Foreskin fibroblast (primary cell): ENCODE measurements at places on chromosomes 2 and 18.

DNA sequence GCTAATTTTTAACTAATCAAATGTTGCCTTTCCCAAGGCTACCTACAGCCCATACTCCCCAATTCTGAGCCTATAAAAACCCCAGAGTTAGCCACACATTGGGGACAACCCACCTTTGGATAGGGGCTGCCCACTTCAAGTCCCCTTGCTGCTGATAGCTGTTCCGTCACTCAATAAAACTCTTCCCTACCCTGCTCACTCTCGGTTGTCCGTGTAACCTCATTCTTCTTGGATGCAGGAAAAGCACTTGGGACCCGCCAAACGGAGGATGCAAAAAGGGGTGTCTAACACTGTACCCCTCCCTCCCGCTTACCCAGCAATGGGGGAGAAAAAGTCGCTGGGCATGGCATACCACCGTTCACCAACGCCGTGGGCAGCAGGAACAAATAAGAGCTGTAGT is 12.2 kb downstream of the IWS1 start:
- no peak for DNase-seq

GRCh38 chr2:138475277-138475776 is 26.2 kb upstream of the SPOPL start:
- no peak for DNase-seq

DNA sequence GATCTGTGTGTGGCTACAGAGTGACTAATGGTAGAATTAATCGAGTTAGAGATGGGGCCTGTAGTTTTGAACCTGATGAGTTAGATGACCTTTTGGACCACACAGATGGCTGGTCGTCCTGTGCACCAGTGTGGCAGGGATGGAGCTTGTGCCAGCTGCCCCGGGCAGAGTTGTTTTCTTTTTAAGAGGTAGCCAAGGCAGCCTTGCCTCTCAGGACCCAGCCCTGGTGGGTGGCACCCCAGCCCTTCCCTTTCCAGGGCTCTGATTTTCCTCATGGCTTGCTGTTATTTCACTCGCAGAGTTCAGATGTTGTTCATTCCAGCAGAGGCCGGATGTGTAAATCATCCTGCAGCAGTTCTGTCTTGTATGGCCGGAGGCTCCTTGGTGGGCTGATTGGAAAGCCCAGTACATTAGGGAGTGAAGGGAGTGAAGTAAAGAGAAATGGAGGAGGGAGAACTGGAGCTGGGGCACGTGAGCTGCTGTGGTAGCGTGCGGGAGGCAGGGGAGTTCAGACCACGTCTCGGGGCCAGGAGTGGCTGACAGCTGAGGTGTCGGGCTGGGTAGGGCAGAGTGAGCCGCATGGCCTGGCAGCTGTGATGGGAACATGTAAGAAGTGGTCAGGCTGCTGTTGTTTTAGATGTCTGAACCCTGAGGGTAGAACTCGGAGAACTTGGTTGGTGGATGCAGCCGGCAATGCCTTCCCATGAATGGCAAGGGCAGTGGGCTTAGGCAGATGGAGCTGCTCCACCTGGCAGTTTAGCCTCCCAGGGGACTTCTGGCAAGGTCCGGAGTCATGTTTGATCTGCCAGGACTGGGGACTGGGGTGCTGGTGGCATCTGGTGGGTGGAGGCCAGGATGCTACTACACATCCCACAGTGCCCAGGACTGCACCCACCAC is 28.8 kb downstream of the ASAP2 start:
- DNase-seq = peak; percentile 55

DNA sequence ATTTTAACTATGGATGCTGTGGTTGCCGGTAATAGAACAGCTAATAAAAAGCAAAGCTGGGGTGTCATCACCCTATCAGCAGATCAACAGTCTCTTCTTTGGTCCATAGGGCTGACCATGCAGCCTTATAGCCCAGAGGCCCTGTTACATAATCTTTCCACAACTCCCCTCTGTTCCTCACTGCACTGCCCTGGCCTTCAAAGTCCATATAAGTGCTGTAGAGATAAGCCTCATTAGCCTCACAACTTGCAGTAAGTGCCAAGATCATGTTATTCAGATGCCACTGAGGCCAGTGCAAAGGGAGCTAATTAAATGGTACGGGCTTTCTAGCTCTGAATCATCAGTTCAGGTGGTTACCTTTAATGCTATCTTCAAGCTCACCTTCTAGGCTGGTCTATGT is 89.7 kb upstream of the CXCR4 start:
- DNase-seq = no peak

- peak; percentile 88 for DNase-seq
Observed at GRCh38 chr2:11270891-11271290, 73.5 kb downstream of the ROCK2 start.

GRCh38 chr2:219527076-219527394 is 12.8 kb downstream of the ASIC4 start:
- DNase-seq = no peak

DNA sequence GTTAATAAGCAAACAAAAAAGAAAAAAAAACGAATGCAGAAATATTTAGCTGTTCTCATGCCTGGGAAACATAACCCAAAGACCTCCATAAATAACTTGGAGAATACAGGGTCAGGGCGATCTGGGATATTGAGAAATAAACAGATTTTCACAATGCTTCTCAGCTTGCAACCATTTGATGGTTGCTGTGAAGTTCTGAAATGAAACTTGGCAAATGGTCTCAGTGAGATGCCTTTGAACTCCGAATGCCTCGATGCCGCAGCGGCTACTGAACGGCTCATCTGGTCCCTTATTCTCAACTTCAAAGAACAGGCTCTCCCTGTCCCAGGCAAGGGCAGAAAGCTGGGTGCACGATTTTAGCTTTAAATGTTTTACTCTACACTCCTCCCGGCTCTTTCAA is 78.1 kb downstream of the ZNF516 start:
- DNase-seq = peak; percentile 62

DNA sequence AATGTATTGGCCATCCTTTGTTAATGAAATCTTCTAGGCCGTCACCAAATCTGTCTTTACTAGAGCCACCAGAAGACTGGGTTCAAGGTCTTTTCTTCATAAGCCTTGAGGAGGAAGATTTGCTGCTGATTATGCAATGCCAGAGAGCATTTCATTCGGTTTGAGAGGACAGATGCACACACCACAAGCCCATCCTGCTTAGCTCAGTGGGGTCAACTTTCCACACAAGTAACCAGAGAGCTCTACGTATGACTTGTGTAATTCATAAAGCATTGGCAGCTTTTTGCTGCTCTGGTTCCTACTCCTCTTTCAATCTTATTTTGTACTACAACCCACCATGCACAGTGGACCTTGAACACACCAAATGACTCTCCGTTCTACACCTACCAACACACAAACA is 106.9 kb downstream of the OSR1 start:
- DNase-seq = peak; percentile 19

- DNase-seq = peak; percentile 31
Observed at GRCh38 chr2:216286616-216287231, 85.6 kb downstream of the MARCHF4 start.

DNA sequence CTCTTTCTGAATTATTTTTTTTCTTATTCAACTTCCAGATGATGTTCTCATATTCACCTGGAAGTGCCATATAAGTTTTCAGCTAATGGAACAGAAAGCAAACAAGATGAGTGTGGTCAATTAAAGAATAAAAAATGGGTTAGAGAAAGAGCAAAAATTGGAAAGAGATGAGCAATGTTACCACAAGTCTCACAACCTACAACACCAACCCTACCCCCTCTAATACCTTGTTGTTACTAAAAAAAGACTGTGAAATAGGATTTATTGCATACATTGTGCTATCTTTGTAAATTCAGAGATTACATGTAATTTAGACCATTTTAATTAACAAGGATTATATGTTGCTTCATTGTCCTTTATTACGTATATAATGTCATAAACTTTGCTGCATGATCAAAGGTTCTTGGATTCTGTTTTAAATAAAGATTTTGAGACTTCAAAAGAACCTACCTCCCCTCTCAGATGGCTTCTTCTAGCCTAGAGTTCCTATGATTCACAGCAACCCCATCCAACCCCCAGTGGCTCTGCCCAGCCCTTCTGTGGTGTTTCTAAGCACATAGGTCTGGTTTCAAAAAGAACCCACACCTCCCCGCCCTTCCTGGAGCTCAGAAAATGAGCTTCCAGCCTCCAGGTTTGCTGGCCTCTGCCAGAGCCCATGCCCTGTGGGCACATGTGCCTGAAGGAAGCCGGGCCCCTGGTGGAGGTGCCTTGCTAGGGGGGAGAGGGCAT is 24.7 kb downstream of the LGALSL start:
- no peak for DNase-seq

- peak; percentile 47 for DNase-seq
Observed at GRCh38 chr18:59576541-59577385, 120.5 kb downstream of the CCBE1 start.

DNA sequence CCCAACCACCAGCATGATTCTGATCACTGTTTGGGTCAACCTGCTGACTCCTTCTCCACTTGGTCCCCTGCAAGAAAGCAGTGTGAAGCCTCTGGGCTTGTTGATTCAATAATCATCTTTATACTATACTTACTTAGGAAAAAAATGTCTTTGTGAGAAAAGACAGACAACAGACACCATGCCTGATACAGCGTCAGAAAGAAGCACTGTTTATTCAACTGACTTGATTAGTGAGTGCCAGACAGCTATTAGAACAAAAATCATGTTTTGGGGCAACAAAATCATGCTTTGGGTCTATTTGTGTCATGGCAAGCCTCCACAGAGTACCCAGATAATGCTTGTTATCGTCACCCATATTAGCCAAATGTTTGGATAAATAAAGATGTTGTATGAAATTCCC is 58.7 kb upstream of the ATL2 start:
- DNase-seq = no peak

GRCh38 chr18:54360406-54360805 is 2.7 kb downstream of the C18orf54 start:
- no peak for DNase-seq

GRCh38 chr2:240821429-240821778 is 1.4 kb upstream of the KIF1A start:
- no peak for DNase-seq

DNA sequence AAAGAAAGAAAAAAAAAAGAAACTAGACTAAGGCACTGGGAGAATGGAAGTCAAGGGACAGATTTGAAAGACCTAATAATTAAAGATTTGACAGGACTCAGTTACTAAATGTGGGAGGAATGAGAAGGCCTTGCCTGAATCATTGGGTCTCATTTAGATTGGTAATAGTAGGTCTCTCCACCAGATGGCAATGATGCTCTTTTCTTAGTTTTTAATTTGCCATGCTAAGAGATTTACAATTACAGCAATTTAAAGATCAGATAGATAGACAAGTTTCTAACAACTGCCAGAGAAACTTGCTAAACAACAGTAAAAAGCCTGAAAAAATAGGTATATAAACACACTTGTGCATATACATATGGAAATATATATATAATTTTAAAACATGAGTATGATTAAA is 153.0 kb downstream of the TMEM247 start:
- peak; percentile 80 for DNase-seq

DNA sequence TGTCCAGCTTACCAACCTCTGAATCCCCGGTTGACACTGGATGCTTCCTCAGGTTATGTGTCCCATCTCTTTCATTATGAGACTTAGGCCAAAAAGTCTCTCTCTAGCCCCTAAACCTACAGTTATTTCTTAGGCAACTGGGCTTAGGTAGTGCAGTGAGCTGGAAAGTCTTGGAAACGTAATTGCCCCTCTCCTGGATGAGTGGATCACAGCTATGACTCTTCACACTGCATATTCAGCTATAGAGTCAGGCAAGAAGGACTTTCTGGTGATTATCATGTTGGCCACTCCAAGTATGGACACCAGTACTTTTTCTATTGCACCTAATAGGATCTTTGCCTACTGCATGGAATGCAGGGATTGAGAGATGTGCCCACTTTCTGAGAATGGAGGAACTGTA is 458.3 kb upstream of the CELF4 start:
- no peak for DNase-seq

DNA sequence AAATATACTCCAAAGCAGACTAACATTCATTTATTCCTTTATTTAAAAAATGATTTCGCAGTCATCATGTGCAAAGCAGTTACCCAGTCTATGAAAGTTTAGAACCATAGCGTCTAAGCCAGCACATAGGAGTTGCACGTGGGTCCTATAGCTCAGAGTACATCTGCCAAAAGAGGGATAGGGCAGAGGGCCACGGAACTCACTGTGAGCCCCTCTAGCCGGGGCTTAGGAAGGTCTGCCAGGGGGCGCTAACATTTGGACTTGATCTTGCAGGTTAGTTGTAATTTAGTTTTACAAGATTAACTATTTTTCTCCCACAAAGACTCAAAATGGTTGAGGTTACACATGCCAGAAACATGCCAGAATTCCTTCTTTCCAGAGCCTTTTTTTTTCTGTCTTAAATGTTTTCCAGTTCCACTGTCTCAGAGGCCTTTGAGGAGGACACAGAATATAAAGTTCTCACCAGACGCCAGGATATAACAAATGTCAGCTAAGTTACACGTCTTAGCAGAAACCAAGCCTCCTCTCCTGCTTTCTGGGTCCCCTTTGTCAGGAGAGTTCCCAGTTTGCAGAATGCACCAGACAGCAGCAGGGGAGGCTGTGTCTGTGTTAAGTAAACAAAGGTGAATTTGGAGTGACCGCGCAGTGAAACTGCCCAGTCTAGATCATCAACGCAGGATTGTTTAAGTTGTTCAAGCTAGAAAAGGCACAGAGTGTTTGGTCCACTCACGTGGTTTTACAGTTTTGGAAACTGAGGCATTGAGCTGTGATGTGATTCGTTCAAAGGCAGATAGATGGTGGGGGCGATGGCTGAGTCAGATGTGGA is 292.0 kb downstream of the PRKCE start:
- no peak for DNase-seq

GRCh38 chr18:77557046-77557587 is 307.5 kb downstream of the GALR1 start:
- peak; percentile 1 for DNase-seq

DNA sequence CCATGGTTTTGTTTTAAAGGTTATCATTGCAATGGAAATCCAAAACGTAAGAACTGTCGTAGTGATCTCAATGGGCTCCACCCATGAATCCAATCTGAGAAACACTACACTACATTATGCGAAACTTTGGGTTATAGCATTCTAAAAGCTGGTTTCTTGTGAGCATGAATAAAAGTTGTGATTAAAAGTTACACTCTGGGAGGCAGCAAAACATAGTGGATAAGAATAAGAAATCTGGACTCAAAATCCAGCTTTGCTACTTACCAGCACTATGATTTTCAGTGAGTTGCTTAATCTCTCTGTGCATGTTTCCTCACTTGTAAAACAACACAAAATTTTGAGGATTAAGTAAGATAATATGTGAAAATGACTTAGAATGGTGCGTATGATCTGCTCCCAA is 25.7 kb upstream of the THOC1 start:
- DNase-seq = peak; percentile 18

- DNase-seq = no peak
Observed at GRCh38 chr2:198545411-198545810, 741.0 kb downstream of the PLCL1 start.
